ENCODE measurements at places on chromosomes 5 and 9.

DNA sequence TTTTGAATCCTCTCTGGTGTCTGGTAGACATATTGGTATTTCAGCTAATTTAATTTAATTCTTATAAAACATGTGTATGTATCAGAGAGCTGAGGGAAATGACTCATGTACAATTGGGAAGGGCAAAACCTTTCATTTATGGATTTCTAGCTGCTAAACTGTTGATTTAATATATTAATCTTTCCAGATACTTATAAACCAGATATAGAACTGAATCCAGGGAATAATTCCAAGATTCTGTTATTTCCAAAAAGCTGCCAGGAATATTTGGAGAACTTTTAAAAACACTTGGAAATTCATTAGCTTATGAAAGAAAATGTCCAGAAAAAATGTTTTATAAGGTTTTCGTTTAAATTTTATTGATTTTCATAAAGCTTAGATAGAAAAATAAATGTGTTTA lies 295.5 kb downstream of the YTHDC2 start:
- DNase-seq = no peak

DNA sequence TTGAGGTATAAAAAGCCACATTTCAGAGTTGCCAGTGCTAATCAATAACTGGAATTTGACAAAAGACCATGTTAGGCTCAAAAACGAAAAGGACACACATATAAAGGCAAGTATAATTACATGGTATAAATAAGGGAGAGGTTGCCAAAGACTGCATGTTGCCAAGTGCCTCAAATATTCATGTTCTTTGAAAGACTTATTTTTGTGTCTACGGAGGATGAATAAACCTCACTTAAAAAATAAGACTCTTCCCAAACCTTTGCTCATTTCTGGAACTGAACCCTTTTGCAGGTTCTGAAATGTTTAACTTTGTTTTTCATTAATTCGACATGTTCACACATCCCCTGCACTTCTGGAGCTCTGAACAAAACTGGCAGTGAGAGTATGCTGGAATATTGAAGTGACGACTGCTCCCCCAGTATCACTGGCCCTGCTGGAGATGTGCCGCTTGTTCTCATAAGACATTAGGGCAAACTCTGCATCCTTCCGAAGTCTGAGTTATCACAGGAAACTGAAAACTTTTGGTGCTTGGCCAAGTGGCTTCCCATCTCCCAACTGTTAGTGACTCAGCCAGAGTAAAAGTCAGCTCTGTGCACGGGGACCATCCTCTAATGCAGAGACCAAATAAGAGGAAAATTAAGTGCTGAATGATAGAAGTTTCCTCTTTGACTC lies 336.8 kb downstream of the GLIS3 start:
- no peak for DNase-seq

GRCh38 chr5:3381206-3381825 lies 214.3 kb upstream of the IRX1 start:
- no peak for DNase-seq

DNA sequence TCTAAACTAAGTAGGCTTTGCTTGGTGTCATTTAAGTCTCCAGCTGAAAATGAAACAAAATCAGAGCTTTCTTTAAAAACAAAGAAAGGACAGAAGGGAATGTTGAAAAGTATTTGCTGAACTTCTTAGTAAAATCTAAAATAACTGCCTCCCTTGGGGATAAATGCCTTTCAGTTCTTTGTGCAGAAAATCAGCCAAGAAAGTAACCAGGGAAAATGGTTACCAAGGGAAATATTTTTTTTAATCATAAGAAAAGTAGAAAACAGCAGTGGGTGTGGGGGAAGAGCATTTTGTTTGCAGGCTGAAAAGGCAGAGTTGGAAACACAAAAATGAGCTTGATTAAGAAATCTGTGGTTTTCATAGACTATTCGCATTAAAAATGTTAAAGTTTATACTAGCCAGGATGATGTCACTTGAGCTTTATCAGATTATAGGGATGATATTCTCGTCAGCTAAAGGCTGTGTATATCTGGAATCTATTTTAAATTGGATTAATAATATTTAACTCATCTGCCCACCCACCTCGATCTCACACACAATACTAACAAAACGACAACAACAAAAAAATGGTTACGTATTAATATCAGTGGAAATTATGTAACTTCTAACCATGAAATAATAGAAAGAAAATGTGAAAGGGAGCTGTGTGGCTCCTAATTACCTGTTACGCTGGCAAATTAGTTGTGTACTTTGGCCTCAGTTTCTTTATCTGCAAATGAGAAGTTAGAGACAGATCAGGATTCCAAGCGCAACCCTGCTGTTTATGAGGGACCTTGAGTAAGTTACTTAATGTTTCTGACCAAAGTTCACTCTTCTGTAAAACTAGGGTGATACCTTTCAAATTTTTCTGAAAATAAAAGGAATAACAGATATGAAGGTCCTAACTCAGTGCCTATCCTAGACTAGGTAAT lies at the start of gene ECM2:
TSS of gene ECM2 (minus strand) at position 51 of the 911 bp plus-strand sequence. CDS start 13,124 bp downstream, outside the sequence.
- no peak for DNase-seq

DNA sequence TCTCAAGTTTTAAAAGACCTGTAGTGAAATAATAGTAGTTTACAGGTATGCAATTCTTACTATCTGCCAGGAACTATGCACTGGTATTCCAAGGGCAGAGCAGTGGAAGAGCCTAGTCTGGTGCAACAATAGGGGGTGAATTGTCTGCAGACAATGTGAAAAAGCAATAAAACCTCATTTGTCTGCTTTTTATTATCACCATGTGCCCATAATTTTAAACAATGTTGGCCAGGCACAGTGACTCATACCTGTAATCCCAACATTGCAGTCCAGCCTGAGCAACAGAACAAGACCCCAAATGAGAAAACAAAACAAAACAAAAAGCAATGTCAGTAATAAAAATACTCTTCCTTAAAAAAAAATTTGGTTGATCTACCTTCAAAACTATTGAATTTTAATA lies 12.2 kb upstream of the SLC44A1 start:
- no peak for DNase-seq

DNA sequence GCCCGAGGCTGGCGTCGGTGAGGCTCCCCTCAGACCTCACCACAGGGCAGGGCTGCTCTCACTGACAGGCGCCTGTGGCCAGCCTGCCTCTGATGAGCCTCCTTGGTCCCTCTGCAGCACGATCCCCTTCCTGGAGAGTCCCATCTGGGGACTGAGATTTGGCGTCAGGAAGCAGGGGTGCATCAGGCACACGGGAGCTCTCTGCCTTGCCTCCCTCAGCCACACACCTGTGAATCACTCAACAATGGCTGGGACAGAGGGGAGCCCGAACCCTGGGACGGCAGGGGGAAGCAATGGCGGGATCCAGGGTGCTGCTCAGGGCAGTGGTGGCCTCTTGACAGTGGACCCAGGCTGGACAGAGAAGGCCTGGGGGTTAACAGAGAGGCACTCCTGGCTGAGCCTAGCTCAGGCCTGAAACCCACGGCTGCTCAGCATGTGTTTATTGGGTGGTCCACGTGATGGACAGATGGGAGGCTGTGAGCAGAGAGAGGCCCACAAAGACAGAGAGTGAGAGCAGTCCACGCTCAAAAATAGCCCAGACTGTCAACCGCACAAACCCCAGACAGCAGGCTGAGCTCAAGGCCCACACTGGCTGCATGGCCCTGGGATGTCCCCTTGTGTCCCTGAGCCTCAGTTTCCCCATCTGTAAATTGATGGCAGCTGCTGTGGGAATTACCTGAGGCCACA lies 11.9 kb downstream of the RASGEF1C start:
- no peak for DNase-seq

- DNase-seq = no peak
Measured at GRCh38 chr5:156893517-156893916, 43.4 kb downstream of the PPP1R2B start.

DNA sequence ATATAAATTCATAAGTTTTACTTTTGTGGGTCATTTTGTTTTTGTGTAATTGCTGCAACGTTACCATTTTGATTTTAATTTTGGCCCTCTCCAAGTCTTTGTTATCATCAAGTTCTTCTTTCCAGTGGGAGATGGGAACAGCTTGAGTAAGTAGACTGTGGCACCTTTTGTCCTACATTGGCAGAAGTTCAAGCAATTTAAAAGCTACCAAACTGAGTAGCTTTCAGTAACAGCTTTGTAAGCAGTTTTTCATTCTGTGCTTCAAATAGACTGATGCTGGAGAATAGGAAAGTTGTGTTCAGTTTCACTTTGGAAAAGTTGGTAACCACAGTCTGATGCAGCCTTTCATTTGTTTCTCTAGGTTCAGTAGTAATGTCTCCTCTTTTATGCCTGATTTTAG lies 47.8 kb upstream of the TMED7 start:
- no peak for DNase-seq

GRCh38 chr5:158832096-158832685 lies 267.5 kb downstream of the EBF1 start:
- DNase-seq = no peak

DNA sequence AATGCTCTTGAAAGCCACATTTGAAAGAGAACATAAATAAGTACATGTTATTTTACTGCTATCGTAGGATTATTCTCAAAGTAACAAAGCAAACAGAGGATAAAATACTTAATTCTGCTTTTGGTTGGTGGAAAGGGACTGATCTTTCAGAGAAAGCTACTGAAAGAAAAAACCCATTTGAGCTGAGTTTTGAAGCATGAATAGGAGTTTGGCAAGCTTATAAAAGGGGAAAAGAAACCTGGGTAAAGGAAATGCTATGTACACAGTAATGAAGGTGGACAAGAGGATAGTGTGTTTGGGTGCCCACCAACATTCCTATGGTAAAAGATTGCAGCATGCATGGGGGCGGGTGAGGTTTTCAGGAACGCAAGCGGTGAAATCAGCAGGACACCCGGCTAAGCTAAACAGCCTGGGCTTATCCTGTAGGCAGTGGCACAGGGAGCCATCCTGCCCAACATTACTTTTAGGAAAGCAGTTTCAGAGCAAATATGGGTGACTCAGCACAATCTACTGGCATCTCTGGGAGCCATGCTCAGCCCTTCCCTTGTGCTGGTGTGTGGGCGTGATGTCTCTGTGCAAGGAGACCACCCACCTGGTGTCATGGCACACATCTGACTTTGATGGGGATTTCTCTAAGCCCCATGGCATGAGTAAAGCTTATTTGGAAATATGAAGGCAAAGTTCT lies 673.9 kb upstream of the KLF4 start:
- no peak for DNase-seq

GRCh38 chr5:33074548-33074947 lies 363.4 kb downstream of the NPR3 start:
- DNase-seq = no peak

GRCh38 chr5:154435226-154435625 lies 10.6 kb upstream of the SAP30L start:
- no peak for DNase-seq

DNA sequence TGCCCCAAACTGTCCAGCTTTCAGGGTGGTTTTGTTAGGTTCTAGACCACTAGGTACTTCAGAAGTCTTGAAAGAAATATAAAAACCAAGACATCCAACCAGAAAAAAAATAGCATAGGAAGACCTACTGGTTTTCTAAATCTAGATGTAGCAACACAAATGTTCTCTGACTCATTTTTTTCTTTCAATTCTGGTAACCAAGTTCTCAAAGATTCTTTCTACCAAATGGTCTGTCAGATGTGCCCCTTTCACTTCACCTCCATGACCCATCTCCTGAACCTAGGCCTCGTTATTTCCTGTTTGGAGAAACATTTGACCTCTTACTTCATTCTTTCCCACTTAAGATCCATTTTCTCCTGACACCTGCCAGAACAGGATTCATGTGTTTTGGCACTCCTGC lies 355.3 kb downstream of the KIAA0825 start:
- DNase-seq = no peak

DNA sequence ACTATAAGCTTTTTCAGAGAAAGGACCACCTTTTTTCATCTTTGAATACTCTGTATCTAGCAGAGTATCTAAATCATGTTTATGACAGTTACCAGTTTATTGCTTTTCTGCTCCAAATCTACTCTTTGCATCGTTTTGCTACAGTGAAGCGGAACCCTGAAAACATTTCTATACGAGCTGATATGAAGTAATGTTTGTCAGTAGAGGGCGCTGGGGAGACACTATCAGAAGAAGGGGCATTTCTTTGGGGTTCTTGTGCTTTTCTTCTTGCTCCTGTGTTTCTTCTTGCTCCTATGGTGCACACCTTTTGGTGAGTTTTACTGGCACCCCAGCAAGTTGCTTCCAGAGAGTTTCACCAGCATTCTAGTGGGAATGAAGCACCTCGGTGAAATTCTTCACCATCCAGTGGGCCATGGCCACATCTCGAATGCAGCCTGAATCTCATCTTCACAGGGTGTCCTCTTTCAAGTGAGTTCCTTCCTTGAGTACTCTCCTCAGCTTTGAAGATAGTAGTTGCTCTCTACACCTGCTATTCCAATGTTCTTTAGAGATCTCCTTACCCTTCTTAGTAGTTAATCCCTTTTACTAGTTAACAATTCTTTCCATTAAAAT lies 98.4 kb downstream of the FGF1 start:
- DNase-seq = no peak

DNA sequence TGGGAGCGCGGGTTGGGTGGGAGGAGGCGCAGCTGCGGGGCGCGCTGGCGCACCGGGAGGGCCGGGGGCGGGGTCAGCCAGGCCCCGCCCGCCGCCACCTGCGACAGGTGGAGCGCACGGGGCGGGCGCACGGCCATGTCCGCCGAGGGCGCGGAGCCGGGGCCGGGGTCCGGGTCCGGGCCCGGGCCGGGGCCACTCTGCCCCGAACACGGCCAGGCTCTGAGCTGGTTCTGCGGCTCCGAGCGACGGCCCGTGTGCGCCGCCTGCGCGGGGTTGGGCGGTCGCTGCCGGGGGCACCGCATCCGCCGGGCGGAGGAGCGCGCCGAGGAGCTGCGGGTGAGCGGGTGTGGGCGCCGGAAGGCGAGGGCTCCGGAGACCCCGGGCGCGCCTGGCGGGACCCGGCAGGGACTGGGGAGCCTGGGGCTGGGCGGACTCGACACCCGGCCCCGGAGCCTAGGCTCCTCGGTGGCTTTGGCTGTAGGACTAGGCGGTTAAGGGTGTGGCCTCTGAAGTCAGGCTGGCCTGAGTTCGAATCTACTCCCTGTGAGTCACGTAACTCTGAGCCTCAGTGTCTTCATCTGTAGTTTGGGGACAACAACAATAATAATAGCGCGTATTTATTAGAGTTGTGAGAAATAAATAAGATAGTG lies at the start of gene BSPRY:
TSS of gene BSPRY (plus strand) at position 97 of the 650 bp plus-strand sequence. CDS start at position 136, 39 bp downstream.
- DNase-seq = no peak

DNA sequence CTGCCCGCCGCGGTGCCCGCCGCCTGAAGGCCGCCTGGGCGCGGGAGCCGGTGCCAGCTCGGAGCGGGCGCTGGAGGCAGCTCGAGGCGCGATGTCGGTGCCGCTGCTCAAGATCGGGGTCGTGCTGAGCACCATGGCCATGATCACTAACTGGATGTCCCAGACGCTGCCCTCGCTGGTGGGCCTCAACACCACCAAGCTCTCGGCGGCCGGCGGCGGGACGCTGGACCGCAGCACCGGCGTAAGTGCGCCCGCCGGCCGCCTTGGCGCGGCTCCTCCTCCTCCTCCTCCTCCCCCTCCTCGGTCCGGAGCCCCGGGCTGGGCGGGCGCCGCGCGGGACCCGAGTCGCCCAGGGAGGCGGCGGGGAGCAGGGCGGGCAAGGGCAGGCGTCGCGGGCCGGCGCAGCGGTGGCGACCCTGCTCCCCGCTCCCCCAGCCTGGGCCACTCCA lies 455 bp downstream of the OLFM1 start:
- no peak for DNase-seq

GRCh38 chr9:69513141-69513820 lies 158.9 kb downstream of the APBA1 start:
- DNase-seq = no peak

Data from NK-92 treated with Interleukin-12 subunit alpha and Interleukin-12 subunit beta, amount 100 ng/mL, for 24 hours (cell line).